T-cell (primary cell): ENCODE measurements at places on chromosomes 5 and 9.

DNA sequence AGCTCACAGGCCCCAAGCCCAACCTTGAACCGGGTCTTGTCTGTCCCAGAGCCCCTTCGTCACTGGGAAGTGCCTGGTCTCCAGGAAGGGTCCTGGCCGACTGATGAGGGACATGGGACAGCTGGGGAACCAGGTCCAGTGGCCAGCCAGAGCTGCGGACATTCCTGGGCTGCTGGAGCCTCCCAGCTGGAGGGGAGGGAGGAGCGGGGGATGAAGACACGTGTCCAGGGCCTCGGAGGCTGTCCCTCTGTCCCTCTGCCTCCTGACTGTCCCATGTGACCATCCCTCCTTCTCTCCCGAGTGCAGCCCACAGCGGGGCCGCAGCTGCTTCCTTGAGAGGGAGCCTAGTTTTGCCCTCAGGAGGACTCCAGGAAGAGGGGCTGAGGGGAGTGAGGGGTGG lies 41.7 kb upstream of the UBAC1 start:
- no peak for DNase-seq

DNA sequence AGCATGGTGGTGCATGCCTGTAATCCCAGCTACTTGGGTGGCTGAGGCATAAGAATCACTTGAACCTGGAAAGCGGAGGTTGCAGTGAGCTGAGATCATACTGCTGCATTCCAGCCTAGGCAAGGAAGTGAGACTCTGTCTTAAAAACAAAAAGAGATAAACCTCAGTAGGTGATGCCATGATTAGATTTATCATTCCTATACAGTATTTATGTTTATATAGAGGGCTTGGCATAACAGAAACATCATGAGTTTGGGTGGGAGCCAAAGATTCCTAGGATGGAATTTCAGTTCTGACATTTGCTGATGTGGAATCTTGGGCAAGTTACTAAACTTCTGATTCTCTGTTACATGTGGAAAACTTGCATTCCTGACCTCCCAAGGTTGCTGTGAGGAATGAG lies 22.3 kb downstream of the RFK start:
- DNase-seq = no peak

DNA sequence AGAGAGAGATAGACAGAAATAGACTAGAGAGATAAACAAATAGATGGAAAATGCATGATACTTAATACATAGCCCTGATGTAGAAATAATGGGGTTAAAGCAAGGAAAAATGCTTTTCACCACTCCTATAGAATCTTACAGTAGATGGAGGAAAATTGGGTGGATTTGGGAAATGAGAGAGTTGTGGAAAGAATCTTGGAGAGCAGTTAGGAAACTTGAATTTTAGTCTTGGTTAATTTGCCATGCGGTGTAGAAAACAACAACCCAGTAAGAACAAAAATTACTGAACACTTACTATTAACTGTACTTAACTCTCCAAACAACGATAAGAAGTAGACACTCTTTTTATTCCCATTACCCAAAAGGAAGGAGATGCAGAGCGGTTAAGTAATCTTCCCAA lies 329.8 kb downstream of the ZNF608 start:
- no peak for DNase-seq

DNA sequence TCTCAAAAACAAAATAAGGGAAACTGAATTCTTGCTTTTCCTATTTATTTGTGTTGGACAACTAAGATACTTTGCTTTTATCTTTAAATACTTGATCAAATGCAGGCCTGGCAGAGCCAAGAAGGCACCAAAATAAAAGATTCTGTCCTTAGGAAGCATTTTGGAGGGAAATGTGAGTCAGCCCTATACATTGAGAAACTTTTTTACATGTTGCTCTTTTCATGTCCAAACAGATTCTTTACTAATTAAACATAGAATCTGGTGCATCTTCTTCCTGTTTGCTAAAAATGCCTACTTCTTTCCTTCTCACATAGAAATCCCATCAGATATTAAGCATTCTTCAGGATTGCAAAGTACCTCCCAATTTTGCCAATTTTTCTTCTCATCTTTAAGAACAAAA lies 1160.4 kb downstream of the EFNA5 start:
- no peak for DNase-seq

GRCh38 chr5:142339781-142340180 lies 15.0 kb upstream of the SPRY4 start:
- no peak for DNase-seq

DNA sequence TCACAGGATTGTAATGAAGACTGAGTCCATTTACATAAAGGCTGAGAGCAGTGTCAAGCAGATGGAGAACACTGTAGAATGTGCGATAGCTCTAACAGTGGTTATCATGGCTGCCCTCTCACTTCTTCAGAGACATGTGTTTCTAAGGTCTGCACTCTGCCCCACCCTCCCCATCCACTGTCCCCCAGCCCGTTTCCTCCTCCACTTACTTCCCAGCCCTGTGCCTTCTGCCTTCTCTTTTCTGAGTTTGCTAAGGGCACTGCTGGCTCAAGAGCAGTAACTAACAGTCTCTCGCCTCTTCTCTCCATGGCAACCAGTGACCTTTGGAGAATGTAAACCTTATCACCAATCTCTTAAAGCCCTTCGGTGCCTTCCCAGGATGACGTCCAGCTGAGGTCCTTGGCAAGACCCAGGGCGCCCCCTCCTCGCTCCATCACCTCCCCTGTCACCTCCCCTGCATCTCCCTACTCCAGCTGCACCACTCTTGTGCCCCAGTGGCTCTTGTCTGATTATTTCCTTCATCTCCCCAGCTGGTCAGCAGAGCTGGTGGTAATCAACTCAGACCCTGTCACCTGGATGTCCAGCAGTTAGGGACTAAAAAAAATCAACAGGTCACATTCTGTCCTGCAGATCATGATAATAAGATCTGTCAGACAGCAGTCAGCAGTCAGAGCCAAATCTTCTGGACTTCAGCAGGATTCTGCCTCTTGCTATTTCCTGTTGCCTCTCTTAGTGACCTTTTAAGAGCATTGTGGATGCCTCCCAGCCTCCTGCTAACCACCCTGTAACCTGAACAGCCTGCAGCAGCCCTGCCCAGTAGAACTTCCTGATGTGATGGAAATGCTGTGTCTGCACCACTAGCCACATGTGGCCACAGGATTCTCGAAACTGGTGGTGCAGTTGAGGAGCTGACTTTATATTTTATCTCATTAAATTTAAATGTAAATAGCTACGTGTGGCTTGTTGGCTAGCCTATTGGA lies 9.0 kb downstream of the FXN start:
- no peak for DNase-seq
